Fibroblast of gingiva (primary cell): ENCODE measurements at places on chromosomes 2 and 18.

DNA sequence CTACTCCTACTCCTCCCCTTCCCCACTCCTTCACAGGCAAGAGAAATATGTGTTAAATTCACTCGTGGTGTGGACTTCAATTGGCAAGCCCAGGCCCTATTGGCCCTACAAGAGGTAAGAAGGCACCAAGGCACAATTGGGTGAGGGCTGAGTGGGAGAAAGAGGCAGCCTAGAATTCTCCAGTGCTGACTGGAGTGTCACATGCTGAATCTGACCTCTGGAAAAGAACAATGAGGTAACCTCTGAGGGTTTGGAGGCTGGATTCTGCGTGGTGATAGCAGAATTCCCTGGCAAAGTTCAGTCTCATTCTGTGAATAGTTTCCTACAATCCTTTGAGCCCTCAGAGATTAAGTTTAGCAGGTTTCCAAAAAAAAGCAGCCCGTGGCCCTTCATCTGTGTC, 6.9 kb downstream of the CENPA start:
- DNase-seq: no peak

- DNase-seq: no peak
These were observed 32.7 kb downstream of the TMEM131 start for GRCh38 chr2:97963079-97963406.

GRCh38 chr2:13667415-13667757, 950.6 kb downstream of the TRIB2 start:
- DNase-seq: no peak

GRCh38 chr2:26223018-26223417, 21.4 kb downstream of the HADHA start:
- DNase-seq: no peak

DNA sequence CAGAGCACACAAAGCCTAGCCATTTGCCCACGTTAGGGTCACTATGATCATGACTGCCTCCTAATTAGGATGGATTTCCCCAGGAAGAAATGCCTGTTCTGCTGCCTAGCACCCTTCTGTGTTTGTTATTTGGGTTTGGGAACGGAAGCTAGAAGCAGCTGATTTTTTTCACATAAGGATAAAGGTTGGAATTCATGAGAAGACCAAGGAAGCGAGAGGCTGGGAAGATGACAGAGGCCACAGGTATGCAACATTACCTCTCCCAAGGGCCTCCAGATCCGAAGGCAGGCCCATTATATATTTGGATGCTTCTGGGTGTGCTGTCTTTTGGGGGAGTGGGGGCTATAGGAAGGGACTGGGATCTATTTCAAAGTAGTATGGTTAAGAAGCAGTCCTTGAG, 204.7 kb downstream of the FBXO15 start:
- DNase-seq: no peak

- no peak for DNase-seq
These were observed 55.1 kb upstream of the LYPD1 start for GRCh38 chr2:132725148-132725547.

GRCh38 chr2:155846259-155846658, 486.3 kb downstream of the NR4A2 start:
- no peak for DNase-seq

GRCh38 chr2:156088587-156088986, 243.9 kb downstream of the NR4A2 start:
- no peak for DNase-seq

- DNase-seq: peak; percentile 67
These were observed 155.0 kb upstream of the OTX1 start for GRCh38 chr2:62895632-62896009.

DNA sequence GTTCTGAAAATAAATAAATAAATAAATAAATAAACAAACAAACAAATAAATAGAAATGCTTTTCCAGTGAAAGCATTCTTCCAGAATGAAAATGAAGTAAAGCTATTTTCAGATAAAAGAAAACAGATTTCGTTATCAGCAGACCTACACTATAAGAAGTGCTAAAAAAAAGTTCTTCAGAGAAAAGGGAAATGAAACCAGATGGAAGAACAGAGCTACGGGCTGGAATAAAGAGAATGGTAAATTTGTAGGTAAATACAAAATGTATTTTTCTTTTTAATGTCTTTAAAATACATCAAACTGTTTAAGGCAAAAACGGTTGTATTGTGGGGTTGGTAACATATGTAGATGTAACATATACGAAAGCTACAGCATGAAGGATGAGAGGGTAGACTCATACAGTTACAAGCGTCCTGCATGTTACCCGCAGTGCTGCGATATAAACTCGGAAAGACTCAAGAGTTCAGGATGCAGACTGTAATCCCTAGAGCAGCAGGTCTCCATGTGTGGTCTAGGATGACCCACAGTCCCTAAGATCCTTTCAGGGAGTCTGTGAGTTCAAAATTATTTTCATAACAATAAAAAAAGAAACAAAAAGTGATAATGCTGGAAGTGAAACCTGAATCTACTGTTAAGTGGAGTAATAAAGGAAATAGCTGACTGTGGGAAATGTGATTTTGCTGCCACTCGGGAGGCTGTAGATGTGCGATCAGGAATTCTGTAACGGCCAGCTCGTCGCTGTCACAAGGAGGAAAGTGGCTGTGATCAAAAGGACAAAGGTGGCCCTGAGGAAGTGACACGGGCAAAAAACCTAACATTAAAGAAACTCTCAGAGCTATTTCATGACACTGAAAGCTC, 5.3 kb upstream of the RAB12 start:
- no peak for DNase-seq

- no peak for DNase-seq
These were observed 614 bp upstream of the FKBP1B start for GRCh38 chr2:24048769-24049484.

- peak; percentile 96 for DNase-seq
These were observed at the start of gene SPTBN1 for GRCh38 chr2:54455563-54456361. TSS of gene SPTBN1 (plus strand) at chr2:54456327. CDS start at chr2:54526419, 70,092 bp downstream.

- DNase-seq: no peak
These were observed 38.1 kb downstream of the LRRTM4 start for GRCh38 chr2:77484026-77484425.

GRCh38 chr2:105455488-105456003, 56.7 kb upstream of the FHL2 start:
- DNase-seq: peak; percentile 99

GRCh38 chr18:62494764-62495163, 28.1 kb upstream of the ZCCHC2 start:
- no peak for DNase-seq

GRCh38 chr2:99433340-99433739, 56.5 kb downstream of the REV1 start:
- no peak for DNase-seq

DNA sequence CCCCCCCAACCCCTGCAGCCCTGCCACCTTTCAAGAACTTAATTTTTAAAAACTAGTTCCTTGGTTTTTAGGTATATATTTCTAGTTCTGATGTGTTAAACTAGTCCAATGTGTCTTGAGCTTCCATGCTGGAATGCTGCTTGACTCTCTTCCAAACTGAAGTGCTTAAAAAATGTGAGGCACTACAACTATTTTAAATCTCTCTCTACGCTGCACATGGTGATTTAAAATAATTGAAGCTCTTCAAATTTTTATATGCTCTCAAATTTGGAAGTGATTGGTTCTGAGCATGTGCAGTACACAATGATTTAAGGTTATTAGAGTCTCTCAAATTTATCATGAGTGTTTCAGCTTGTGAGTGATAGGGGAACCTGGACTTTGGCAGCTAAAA, 192.6 kb upstream of the ZEB2 start:
- DNase-seq: peak; percentile 16

GRCh38 chr18:77433076-77433475, 183.4 kb downstream of the GALR1 start:
- DNase-seq: no peak

GRCh38 chr2:30191819-30192271, 39.5 kb upstream of the LBH start:
- DNase-seq: no peak

DNA sequence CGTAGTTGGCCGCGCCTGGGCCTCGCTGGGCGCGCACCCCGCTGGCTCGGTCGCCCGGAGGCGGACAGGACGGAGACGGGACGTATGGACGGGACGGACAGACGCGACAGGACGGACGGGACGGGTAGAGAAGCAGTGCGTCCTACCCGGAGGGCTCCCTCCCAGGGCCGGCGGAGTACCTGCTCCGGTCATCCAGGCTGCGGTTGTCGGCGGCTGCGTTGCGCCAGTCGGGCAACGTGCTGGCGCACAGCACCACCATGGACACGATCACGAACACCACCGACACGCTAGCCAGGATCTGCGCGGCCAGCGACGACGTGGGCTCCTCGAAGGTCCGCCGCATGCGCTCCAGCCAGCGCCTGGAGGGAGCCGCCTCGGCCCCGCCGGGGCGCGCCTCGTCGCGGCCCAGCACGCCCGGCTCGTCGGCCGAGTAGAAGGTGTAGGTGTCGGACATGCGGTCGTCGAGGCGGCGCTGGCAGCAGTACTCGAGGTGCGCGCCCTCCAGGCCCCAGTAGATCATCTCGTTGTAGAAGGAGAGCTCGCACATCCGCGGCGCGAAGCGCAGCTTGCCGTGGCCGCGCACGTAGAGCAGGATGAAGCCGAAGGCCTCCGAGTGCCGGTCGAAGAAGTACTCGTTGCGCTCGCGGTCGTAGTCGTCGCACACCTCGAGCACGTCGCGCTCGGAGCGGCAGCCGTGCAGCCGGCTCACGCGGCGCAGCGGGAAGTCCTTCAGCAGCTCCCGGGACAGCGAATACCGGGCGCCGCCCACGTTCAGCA, 903 bp downstream of the KCNG3 start:
- DNase-seq: no peak

- DNase-seq: no peak
These were observed 89.9 kb downstream of the MYO5B start for GRCh38 chr18:50105027-50105426.

DNA sequence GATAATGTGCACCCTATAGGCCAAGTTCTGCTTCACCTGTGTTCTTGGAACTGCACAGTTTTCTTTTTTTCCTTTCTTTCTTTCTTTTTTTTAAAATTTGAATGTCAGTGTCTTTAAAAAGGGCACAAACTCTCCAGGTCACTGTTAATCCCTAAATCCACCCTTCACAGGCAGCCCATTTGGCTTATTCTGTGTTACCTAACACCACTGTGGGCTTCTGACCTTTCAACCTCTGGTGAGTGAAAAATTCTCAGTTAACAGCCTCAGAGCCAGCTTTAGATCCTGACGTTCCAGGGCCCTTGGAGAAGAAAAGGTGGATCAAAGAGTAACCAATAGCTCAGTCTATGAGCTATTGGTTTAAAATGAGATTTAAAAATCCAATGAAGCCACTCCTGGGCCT, 6.8 kb upstream of the CETN1 start:
- no peak for DNase-seq

- no peak for DNase-seq
These were observed 111.5 kb downstream of the GALNT3 start for GRCh38 chr2:165682546-165682945.

- DNase-seq: no peak
These were observed 319.4 kb upstream of the NCKAP5 start for GRCh38 chr2:133887676-133888040.

DNA sequence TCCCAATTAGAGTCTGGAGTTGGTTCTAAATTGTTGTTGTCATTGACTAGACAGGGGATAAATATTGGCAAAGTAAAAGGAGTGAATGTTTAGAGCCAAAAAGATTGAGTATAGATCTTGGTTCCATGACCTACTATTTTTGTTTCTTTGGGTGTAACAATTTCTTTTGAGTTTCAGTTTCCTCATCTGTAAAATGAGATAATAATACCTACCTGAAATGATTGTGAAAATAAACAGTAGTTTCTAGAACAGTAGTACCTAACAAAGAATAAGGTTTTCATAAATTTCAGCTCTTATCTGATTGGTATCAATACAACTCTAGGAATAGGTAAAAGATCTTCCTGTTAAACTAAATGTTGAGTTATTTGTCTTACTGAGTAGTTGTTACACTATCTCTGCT, 56.8 kb downstream of the PMS1 start:
- DNase-seq: no peak

GRCh38 chr2:98959810-98960507, 23.9 kb upstream of the CRACDL start:
- no peak for DNase-seq

DNA sequence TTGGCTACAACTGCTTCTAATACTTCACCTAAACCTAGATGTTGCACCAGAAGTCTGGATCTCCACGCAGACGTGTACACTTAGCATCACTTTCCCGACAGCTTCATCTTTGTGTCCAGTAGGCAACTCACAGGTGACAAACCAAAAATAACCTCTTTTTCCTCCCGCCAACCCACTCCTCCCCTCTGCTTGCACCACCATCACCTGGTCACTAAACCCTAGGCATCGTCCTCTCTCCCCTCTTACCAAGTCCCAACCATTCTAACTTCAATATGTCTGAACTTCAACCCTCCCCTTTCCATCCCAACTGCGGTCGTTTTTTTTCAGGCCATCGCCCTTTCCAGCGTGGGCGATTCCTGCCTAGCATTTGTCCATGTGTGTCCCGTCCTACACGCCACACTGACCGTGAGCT, 413 bp upstream of the CHMP3 start:
- DNase-seq: no peak

- no peak for DNase-seq
These were observed 43.7 kb upstream of the ZBTB7C start for GRCh38 chr18:48452861-48453323.

DNA sequence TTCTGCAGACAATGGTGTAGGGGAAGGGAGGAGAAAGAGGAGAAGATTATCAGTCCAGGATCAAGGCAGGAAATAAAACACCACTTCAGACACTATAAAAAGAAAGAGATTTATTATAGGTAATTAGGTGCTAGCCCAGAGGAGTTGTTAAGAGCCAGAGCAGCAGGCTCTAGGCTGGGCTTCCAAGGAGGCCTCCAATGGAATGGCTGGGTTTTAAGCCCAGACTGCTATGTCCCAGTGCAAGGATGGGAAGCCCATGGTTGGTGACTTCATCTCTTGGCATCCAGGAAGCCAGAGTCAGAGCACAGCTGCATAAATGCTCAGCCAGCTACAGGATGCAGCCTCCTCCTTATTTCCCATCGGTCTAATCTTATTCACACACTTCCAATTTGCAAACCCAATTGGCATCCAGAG, 95.6 kb downstream of the LAMA3 start:
- DNase-seq: peak; percentile 36

GRCh38 chr18:77102259-77103040, 30.1 kb downstream of the MBP start:
- DNase-seq: peak; percentile 94

DNA sequence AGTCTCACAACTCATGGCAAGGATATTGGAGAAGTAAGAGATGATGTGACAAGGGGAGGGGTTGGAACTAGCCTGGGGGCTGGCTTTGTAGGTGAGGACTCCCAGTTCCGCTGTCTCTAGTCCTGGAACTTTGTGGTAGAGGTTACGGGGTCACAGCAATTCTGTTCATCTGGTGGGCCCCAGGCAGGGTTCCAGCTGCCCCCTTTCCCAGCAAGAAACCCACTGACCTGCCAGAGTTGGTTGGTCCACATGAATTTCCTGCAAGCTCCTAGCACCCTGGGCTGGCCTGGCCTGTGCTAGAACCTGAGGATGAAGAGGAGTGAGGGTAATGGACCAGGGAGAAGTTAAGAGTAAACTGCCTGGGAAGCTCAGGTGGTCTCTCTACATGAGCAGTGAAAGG, 41.3 kb downstream of the PSD4 start:
- no peak for DNase-seq

GRCh38 chr2:220847589-220847988, 724.5 kb downstream of the EPHA4 start:
- peak; percentile 9 for DNase-seq

GRCh38 chr2:133194362-133194655, 374.0 kb downstream of the NCKAP5 start:
- DNase-seq: no peak

GRCh38 chr2:97664636-97664970, 759 bp upstream of the ACTR1B start:
- no peak for DNase-seq
